ENCODE measurements at places on chromosomes 11 and 22.
A peak's percentile ranks its signal among the peaks of the same experiment; 100 is the strongest.

GRCh38 chr11:112525844-112526590, 265.4 kb upstream of the PLET1 start:
- DNase-seq, result no peak

- DNase-seq, result no peak
Measured at GRCh38 chr11:69467646-69468045, 13.8 kb upstream of the LINC01488 start.

DNA sequence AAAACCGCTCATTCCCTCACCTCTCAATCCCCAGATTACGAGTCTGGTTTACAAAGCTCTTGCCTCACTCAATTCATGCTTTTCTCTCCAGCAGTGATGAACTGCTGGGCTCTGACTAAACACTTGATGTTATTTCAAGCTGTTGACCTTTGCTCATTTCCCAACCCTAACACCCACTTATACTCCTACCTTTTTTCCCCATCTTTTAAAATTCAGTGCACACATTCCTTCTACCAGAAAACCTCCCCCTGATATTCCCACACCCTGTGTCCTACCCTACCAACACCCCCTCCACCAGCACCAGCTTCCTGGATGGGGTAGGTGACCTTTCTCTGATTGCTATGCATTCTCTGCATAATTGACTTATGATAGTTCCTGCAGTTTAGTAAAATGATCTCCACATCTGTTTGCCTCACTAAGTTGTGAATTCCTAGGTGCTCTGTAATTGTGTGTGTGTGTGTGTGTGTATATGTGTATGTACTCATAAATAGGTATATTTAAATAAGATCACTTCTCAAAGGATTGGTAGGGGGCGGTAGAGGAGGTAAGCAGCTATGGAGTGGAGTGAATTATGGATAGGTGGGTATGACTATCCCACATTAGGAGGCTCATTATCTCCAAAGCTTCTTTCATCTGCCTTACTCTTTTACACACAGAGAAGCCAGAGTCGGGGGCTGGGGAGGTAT, 842 bp downstream of the HEPACAM start:
- DNase-seq, result no peak

- DNase-seq, result no peak
Measured at GRCh38 chr11:71251761-71252268, 562 bp downstream of the SHANK2 start.

DNA sequence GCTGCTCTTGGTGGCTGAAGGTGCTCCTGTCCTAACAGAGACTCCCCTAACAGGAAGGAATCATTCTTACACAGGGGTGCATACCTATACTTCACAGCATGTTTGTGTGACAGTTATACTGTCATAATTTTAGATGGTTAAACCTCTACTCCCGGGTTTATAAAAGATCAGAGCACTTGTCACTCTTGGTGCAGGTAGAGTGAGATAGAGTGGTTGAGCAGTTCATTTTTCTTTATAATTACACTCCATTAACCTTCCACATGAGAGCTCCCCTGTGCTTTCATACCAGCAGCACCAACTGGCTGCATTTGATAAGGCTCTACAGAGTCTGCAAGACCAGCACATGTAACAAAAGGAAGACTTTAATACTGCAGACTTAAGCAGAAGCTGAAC, 72.9 kb downstream of the LARGE2 start:
- no peak for DNase-seq

GRCh38 chr11:33467966-33468365, 210.8 kb downstream of the HIPK3 start:
- no peak for DNase-seq

GRCh38 chr11:9462806-9463537, 2.2 kb downstream of the ZNF143 start:
- DNase-seq, result no peak

DNA sequence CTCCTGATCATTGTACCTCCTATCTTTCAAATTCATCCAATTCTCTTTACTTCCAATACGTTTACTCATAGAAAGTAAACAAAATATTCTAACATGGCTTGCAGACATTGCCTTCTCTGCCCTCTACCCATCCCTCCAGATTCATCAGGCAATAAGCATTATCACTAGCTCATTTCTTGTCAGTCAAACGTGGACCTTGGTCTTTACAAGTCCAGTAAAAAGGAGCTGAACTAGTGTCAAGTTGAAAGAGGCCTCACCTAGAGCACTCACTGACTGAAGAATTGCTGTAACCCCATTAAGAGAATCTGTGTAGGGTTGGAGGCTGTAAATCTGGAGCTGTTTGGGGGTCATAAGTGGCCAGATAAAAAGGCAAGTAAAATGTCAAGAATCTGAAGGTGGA, 435.0 kb upstream of the CCDC179 start:
- DNase-seq, result no peak

GRCh38 chr11:61737636-61738386, 14.6 kb upstream of the MYRF start:
- DNase-seq, result no peak

- no peak for DNase-seq
Measured at GRCh38 chr11:58801302-58801701, 43.2 kb downstream of the GLYATL2 start.

DNA sequence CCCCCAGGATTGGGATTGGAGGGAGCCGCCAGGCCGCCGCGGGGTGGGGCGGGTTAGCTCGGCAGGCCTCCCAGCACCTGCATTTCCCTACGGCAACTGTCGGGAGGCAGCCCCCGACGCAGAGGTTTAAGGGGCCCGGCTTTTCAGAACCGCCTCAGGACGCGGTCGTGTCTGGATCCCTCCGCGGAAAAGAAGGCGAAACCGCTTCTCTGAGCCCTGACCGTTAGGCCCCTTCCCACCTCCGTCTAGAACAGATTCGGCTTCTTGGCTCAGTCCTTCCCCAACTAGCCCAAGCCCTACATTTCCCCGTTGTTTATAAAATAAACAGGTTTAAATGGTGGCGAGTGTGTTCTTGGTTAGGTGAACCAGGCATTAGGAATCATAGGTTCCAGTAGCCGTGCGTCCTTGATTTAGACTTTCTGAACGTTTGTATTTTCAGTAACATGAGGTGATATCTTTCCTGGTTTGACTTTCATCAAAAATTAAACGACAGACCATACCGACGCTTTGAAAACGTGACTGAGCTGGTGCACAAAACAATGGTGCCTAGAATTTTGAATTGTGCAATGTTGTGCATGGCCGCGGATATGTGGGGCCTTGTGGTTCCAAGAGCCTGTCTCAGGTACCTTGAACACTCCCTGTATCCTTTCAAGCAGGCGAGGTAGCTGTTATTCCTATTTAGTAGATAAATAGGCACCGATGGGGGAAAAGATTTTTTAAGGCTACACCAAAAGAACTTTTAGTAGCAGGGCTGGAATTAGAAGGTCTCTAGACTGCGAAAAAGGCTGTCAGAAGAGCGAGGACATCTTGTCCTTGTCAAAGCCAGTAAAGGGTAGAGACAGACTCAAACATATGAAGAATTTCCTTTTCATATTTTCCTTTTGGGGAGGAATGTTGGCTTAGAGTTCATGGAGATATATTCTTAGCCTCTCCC, 1.2 kb upstream of the HSPA8 start:
- DNase-seq, result peak; percentile 56

DNA sequence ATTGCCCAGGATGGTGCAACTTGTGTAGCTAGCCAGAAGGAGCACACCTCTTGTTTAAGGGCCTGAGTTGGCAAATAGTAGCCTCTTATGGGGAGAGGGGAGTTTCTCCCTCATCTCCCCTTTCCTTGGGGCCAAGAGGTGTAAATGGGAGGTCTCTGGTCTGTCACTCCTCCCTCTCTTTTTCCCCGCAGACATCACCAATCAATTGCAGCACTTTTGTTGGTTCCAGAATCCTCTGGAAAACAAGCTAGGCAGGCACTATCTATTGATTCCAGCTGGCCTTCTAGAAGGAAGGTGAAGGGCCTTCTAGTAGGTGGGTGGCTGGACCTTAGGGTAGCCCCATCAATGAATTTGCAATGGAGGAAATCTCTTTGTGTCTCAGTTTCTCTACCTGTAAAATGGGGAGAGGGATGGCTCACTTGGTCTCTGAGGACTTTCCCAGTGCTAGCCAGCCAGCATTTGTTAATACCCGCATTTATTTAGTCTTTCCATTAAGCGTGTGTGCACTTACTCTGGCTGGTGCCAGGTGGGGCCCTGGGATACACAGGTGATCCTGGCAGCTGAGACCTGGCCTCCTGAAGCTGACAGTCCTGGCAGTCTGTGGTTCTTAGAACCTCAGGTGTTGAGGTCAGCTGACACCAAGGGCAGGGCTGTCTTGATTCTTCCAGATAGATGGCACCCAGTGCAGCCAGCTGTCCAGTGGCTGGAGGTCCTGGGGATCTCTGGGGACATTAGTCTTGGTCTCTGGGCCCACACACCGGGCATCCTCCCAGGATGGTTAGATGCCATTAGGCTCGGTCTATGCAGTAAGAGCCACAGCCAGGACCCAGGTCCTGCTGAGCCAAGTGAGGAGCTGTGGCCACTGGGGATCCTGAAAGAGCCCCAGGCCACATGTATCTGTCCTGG, 51.7 kb downstream of the TSPAN18 start:
- DNase-seq, result no peak

GRCh38 chr22:41808400-41808799, 7.9 kb downstream of the CCDC134 start:
- DNase-seq, result no peak

DNA sequence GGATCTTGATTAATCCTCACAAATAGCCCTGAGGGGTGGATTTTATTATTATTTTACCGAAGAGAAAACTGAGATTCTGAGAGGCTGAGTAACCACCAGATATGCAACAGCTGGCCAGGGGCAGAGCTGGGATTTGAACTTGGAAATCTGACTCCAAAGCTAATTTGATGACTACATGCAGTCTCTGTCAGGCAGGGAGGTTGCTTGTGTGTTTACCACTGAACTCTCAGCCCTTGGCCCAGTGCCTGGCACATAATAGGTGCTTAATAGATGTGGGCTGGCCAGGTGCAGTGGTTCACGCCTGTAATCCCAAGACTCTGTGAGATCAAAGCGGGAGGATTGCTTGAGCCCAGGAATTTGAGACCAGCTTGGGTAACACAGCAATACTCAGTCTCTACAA, 121.7 kb upstream of the CRYBB3 start:
- no peak for DNase-seq

DNA sequence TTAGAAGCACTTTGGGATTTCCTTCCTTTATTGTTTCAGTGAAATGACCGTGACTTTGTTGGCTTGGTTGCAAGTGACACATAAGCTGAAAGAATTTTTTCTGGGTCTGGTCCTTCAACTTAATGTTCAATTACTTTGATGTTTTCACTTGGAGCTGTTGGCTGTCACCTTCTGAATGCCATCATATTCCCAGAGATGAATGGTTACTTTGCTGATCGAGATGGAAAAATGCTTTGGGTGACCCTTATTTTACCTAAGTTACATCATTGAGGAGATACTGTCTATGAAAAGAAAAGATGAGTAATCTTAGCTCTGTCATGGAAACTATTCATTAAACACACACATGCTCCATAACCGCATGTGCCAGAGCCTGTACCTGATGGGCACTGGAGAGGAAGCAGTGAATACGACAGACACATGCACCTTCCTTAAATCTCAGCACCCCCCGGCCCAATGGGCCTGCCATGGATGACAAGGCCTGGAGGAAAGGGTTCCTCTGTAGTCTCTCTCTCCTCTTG, 76.9 kb downstream of the TENM4 start:
- no peak for DNase-seq

DNA sequence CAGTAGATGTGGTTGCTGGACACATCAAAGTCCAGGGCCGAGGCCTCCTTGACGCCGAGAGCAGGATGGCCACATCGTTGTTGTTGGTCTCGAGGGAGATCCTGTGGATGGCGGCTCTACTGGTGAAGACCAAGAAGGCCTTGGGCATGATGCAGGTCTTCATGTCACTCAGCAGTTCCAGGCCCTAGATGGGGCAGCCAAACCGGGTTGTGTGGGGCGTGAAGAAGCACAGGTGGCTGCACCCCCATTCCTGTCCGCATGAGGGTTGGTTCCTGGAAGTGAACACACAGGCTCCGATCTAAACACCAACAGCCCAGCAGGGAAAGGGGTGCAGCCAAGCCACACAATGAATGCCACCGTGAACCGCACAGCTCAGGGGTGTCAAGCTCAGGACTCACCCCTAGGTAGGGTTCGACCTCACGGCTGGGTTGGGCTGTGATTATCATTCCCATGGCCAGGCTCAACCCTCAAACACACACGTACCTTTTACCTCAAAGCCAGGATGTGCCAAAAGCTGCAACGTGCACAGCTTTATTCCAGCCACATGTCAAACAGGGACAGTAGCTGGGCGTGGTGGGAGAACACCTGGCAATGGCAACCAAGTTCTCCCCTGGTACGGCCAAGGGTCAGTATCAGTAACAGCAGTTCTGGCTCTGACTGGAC, 132.3 kb downstream of the CRYBB2 start:
- no peak for DNase-seq

DNA sequence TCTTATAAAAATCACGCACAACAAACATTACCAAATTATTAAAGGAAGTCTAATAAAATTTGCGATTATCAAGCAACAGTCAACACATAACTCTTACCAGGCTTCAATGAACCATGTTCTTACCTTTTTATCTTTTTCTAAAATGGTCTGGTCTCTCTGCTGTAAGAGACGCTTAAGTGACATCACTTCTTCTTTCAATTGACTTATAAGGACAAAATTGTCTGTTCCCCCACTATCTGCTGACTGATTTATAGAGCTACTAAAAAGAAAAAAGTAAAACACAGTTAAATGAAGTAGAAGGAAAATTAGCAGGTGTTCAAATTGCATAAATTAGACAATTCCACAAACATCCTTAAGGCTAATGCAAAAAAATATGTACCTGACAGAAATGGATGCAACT, 10.9 kb downstream of the FAM76B start:
- DNase-seq, result no peak

DNA sequence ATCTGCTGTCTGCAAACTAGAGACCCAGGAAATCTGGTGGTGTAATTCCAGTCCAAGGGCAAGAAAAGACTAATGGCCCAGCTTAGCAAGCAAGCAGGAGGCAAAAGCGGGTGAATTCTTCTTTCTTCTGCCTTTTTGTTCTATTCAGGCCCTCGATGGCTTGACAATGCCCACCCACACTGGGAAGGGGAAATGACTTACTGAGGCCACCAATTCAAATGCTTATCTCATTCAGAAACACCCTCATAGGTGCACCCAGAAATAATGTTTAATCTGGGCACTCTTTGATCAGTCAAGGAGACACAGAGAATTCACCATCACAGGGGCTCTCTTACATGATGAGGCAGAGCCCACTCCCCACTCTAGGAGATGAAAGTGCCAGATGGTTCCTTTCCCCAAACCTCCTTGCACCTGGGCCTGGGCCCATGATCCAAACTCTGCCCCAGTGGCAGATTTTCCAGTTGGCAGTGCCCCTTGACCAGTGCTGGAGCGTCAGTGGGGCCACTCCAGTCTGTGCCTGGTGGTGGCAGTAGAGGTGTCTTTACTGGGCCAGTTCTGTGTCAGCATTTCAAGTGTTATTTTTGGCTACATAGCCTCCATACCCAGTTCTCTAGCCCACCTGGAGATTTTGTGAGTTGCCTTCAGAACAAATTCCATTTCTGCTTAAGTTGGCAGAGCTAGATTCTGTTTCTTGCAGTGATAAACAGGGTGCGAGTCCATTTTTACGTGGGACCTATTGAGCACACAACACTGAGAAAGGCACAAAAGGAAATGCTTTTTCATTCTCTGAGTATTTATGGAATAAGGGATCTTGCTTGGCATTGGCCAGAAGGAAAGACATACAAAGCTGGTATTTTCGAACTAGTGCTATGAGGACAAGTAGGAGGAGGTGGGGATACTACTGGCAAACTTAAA, 7.5 kb downstream of the ELMOD1 start:
- DNase-seq, result no peak
